ENCODE measurements at places on chromosomes 2 and 18.

DNA sequence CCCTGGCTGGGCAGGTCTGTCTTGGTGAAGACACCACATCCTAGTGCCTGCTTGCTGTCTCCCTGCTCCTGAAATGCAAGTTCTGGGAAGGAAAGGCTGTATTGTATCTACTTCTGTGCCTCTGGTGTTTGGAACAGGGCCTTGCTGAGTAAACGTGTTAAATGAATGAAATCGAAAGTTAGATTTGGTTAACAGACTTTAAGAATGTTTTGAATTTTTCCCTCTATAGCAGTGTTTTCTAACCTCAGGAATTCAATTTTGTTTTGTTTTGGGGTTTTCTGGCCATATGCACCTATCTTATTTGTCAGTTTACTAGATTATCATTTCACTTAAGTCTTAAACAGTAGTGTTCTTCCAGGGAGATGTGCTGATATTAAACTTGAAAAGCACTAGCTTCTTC, 20.7 kb downstream of the FARP2 start:
- DNase-seq: no peak

DNA sequence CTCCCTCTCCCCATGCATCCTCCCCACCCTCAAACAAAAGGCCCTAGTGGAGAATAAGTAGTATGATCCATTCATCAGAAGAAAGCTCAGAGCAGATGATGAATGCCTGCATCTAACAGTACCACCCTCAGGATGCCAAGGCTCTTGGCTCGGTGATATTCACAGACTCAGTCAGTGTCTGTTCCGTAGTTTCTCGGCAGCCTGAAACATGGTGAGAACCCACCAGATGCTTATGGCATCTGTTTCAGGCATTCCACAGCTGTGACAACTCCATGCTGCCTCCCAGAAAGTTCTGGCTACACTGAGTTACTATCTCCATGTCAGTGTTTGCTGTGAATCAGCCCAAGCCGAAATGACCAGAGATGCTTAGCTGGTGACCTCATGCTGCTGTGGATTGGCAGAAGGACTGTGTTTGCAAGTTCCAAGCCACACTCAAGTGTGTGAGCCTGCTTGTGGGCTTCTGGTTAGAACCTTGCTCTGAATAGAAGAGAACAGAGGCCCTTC, 83.9 kb downstream of the WDSUB1 start:
- DNase-seq: no peak

GRCh38 chr2:26885651-26886329, 37.9 kb downstream of the DPYSL5 start:
- no peak for DNase-seq

DNA sequence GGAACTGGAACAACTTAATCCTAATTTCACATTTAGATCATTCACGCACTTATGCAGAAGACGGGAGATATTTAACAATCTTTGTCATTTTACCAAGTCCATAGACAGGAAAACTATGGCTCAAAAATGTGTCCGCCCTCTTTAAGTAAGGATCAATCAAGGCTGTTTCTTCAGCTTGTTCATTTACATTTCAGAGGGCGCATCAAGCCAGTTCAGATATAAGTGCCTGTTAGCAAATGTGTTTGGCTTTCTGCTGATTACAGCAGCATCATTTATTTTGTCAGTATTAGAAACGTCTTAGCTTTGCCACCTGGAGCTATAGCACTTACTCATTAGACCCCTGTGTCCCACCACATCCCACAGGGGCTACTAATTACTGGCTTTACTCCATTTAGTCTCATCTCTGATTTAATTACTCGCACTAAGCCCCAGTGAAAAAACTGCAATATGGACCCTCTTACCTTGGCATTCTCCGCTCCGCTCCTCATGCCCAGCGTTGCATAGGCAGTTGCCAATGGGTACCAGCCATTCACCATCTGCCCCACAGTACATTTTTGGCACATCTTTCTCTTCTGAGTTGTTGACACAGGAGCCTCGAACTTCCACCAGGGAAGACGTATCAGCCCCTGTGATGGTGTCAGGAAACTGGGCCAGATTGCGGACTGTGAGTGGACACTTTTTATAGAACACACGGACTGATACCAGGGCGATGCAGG, 8.7 kb downstream of the EPHA4 start:
- DNase-seq: no peak

- no peak for DNase-seq
Measured at GRCh38 chr18:3973191-3973850, 481.8 kb downstream of the DLGAP1 start.

- DNase-seq: no peak
Measured at GRCh38 chr2:211364911-211365310, 808.5 kb downstream of the CPS1 start.

DNA sequence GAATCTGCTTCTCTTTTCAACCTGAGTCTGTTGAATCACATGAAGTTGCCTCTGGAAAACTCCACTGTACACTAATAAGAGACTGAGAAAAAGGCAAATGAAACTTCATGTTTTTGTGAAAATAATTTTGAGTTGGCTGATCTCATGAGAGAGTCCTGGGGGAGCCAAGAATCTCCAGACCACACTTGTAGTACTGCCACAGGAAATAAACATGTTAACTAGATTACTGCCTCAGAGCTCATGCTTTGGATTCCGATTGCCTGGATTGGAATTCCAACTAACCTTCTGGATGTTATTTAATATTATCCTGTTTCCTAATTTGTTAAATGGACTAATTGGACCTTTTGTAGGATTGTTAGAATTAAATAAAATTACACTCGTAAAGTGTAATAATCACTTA, 25.2 kb downstream of the NUP35 start:
- DNase-seq: no peak

GRCh38 chr2:139909136-139909535, 1128.9 kb upstream of the NXPH2 start:
- no peak for DNase-seq

DNA sequence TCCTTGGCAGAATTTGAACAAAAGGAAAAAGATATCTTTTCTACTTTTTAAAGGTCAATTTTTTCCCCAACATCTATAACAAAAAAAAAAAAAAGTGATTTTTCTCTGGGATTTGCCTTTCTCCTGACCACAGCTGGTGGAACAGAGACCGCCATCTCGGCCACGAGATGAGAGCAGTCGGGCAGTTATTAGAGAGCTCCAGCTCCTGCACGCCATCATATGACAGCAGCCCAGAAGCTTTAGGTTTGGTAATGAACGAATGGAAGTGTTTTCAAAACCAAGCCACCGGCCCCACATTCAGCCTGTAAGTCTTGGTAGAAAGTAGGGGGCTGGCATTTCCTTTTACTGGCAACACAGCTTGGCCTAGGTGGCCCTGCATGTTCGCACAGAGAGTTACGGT, 94.9 kb upstream of the FZD7 start:
- DNase-seq: no peak

DNA sequence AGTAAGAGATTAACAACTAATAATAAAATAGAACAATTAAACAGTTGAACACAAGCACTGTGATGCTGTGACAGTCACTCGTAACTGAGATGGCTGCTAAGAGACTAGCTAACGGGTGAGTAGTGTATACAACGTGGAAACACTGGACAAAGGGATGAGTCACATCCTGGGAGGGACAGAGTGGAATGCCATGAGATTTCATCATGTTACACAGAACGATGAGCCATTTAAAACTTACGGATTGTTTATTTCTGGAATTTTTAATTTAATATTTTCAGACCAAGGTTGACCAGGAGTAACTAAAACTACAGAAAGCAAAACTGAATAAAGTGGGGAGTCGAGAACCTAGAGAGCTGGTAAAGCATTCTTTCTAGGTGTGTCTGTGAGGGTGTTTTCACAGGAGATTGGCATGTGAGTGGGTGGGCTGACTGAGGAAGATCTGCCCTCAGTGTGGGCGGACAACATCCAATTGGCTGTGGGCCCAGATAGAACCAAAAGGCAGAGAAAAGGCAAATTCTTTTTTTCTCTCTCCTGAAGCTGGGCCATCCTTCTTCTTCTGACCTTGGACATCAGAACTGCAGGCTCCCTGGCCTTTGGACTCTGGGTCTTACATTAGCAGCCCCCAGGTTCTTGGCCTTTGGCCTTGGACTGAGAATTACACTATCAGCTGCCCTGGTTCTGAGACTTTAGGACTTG, 14.6 kb downstream of the TMSB10 start:
- no peak for DNase-seq

- no peak for DNase-seq
Measured at GRCh38 chr2:111252436-111252835, 131.7 kb downstream of the BCL2L11 start.

DNA sequence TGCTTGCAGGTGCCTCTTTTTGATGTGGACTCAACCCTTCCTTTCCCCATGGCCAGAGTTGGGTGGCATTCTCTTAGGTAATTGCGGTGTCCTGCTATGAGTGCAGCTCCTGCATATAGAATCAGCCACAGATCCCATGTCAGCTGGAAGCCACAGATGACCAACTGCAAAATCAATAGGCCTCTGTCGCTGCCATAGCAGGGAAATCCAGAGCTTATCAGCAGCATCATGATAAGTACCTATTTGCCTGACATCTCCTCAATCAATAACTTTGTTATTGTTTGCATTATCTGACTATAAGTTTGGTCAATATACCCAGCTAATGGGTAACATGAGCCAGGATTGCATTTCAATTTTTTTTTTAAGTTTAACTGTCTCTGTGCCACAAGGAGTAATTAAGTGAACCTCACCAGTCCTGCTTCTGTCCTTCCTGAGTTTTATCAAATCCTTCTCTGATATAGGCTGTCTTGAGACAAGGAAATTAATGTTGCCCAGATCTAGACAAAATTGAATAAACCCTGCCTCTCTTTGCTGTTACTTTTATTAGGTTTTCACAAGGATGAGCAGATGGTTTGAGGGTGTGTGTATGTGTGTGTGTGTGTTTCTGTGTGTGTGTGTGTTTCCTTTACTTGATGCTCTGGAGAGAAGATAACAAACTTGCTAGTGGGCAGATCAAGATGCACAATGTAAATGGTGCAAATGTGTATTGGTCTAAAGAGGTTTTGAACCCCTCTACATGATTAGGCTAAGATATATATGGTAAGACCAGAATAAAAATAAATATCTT, 59.6 kb upstream of the CREB1 start:
- no peak for DNase-seq

- DNase-seq: no peak
Measured at GRCh38 chr2:9954136-9954535, 2.6 kb downstream of the GRHL1 start.

DNA sequence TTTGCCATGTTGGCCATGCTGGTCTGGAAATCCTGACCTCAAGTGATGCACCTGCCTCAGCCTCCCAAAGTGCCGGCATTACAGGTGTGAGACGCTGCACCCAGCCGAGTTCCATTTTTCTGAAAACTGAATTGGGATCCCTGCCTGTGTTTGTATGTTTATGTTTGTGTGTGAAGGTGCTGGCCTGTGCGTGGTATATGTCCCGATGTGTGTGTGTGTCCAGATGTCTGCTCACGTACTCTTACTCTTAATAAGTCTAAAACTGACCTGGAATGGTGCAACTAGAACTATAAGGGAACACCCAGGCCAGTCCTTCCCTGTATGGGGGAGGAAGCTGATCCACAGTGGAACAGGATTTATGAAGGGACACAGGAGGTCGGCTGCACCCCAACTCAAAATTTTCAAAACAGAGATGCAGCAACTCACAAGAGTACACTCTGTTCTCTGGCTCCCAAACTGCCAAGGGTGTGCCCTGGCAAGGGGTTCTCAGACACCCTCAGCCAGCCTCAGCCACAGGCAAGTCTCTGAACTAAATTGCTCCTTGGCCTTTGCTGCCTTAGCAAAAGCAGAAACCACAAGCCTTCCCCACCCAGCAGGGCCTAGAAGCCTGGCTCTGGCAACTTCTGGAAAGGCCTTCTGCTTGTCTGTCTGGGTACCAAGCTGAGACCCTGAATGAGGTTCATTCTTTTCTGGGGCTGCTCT, 36.5 kb downstream of the RHOB start:
- no peak for DNase-seq

DNA sequence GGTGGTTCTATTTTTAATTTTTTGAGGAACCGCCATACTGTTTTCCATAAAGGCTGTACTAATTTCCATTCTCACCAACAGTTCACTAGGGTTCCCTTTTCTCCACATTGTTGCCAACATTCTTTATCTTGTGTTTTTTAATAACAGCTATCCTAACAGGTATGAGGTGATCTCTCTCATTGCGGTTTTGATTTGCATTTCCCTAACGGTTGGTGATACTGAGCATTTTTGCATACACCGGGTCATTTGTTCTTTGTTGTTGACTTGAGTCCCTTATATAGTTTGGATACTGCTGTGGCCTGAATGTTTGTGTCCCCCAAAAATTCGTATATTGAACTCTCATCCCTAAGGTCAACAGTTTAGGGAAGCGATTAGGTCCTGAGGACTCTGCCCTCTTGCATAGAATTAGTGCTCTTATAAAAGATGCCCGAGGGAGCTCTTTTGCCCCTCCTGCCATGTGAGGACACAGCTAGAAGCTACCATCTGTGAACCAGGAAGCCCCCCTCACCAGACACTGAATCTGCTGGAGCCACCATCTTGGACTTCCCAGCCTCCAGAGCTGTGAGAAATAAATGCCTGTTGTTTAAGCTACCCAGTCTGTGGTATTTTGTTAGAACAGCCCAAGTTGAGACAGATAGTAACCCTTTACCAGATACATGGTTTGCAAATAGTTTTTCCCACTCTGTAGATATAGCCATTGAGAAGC, 4.7 kb downstream of the IMP4 start:
- DNase-seq: no peak

- no peak for DNase-seq
Measured at GRCh38 chr2:232512602-232513001, 7.6 kb upstream of the PRSS56 start.

GRCh38 chr2:223952280-223952968, 4.8 kb upstream of the MRPL44 start:
- no peak for DNase-seq

GRCh38 chr18:2787225-2787624, 59.6 kb upstream of the EMILIN2 start:
- no peak for DNase-seq

GRCh38 chr18:5895876-5896740, 786 bp upstream of the TMEM200C start:
- DNase-seq: no peak

GRCh38 chr2:1210352-1210751, 202.9 kb upstream of the TPO start:
- DNase-seq: no peak

GRCh38 chr18:79559436-79559835, 120.2 kb upstream of the CTDP1 start:
- no peak for DNase-seq

DNA sequence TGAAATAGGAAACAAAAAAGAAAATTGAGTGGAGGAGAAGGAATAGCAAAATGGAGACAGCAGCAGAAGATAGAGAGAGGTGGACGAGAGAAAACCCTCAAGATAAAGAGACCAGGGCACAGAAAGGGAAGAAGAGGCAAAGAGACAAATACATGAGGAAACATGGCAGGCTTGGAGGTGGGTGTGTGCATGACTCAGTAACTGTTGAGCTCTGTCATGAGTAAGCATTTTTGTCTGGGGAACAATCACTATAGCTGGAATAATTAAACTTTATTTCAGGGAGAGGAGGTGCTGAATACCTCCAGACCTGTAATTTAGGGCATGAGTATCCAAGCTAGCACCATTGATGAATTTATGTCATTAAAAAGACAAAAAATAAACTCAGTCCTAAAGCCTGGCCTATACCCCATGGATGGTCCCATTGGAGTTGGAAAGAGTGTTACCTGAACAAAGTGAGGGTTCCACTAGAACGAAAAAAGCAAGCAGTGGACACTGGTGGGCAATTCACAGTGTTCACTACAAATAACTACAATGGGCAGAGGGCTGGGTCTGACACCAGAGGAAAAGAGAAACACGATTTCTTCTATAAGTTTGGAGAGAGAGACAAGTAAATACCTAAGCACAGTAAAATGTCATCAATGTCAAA, 145.5 kb downstream of the ADCYAP1 start:
- DNase-seq: no peak

- DNase-seq: no peak
Measured at GRCh38 chr2:231189571-231190495, 8.6 kb upstream of the ARMC9 start.

- DNase-seq: no peak
Measured at GRCh38 chr2:233351423-233351822, 2.9 kb upstream of the DGKD start.

All from stimulated activated CD4-positive, alpha-beta T cell treated with anti-CD3 and anti-CD28 coated beads, Interleukin-1b, Interleukin-23, amount 100 ng/mL, for 1 hour (primary cell).